ENCODE measurements at places on chromosomes 3 and 15.
A peak's percentile ranks its signal among the peaks of the same experiment; 100 is the strongest.

- no peak for DNase-seq
Observed at GRCh38 chr15:88714782-88715372, 76.1 kb downstream of the ISG20 start.

DNA sequence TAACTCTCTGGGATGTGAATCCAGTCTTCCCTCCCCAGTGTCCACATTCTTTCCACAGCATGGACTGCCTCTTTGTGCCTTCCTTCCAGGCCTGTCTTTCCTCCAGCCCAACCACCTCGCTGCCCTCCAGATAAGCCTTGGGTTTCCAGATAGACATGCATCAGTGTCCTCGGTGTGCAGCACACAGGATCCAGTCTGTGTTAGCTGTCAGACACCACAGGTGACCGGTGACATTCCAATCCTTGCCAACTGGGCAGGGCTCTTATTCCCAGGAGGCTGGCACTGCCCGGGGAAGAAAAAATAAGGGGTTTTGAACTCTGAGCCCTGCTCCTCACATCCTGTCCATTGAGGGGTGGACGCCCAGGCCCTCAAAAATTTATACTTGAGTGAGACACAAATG is 6.0 kb upstream of the SLC6A1 start:
- DNase-seq: no peak

GRCh38 chr15:67085237-67085817 is 19.9 kb downstream of the SMAD3 start:
- DNase-seq: no peak

GRCh38 chr3:37766797-37767776 is 94.6 kb upstream of the CTDSPL start:
- DNase-seq: no peak

DNA sequence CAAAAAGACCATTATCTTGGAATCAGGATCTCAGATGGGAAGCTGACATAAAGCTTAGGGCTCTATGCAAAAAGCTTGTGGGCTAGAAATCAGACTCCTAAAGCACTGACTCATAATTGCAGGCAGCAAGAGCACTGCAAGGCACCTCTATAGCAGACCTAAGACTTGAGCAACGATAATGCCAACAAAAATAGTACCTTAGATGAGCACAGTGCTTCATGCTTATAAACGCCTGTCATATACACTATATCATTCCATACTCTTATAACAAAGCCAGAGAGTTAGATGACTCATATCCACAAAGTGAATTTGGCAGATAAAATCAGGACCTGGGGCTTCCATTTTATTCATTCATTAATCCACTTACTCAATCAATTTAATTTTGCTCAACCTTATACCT is 560.8 kb downstream of the MCTP2 start:
- DNase-seq: no peak

- DNase-seq: peak; percentile 34
Observed at GRCh38 chr3:160568989-160569388, 3.6 kb upstream of the KPNA4 start.

GRCh38 chr15:70339571-70340493 is 242.1 kb upstream of the TLE3 start:
- no peak for DNase-seq

- DNase-seq: no peak
Observed at GRCh38 chr15:94335616-94336015, 104.3 kb downstream of the MCTP2 start.

- DNase-seq: no peak
Observed at GRCh38 chr3:12659316-12660015, 4.5 kb downstream of the RAF1 start.

DNA sequence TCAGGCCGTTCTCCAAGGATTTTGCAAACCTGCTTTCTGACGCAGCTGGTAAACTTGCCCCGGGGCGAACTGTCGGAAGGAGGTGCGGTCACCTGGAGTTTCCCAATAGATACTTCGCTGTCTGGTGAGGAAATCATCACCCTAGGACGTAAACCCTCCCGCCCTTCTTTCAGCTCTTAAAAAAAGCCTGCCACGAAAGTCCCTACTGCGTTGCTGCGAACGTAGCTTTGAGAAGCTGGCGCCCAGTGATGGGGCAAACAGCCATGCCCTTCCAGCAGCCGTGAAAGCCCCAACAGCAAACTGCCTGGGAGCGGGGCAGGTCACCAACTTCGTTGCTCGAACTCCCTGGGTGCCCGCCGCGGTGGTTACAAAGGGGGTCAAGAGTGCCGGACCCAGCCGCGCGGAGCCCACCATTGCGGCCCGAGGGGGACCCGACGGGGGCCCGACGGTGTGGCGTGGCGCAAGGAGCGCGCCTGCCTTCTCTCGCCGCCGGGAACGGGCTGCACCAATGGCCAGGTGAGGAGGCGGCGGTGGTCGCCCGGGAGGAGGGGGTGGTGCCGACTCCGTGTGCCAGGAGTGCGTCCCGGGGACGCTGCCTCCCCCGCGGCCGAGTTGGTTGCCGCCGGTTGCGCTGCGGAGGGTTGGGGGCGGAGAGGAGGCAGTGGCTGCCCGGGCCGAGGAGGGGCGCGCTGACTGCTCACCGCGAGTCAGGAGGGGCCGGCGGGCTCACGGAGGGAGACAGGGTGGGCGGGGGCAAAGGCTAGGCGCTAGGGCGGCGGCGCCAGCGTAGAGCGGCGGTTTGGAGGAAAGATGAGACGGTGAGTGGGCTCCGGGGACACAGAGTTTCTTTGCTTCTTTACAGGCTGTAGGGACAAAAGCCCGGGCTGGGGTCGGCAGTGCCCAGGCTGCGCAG is at the start of gene PHLDB2:
Gene PHLDB2, plus strand, starts transcription at position 205 of the 913 bp plus-strand sequence. CDS start 24,813 bp downstream, outside the sequence.
- DNase-seq: peak; percentile 86

GRCh38 chr3:32469151-32469874 is 33.3 kb downstream of the CMTM6 start:
- DNase-seq: no peak

DNA sequence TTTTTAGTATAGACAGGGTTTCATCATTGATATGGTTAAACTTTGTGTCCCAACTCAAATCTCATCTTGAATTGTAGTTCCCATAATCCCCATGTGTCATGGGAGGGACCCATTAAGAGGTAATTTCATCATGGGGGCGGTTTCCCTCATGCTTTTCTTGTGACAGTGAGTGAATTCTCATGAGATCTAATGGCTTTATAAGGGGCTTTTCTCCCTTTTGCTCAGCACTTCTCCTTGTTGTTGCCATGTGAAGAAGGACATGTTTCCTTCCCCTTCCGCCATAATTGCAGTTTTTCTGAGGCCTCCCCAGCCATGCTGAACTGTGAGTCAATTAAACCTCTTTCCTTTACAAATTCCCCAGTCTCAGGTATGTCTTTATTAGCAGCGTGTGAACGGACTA is 20.2 kb upstream of the ZNF710 start:
- no peak for DNase-seq

GRCh38 chr3:154428286-154429206 is 1.4 kb downstream of the GPR149 start:
- DNase-seq: no peak

DNA sequence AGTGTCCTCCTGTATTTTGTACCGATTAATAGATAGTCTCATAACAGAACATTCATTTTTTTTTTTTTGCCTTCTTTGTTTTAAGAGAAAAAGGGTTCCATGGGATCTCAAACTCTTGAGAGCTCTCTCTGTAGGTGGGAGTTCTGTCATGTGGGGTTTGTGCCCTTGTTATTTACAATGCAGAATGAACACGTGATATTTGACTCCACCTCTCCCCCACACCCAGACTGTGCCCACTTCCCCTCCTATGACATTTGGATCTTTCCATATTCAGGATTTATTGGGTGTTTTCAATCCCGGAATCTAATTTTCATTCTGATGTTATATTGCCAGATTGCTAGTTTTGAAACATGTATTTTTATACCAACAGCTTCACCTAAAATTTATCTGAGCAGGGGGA is 49.5 kb downstream of the ARPP21 start:
- no peak for DNase-seq

GRCh38 chr3:172476347-172476746 is 28.1 kb upstream of the GHSR start:
- no peak for DNase-seq

DNA sequence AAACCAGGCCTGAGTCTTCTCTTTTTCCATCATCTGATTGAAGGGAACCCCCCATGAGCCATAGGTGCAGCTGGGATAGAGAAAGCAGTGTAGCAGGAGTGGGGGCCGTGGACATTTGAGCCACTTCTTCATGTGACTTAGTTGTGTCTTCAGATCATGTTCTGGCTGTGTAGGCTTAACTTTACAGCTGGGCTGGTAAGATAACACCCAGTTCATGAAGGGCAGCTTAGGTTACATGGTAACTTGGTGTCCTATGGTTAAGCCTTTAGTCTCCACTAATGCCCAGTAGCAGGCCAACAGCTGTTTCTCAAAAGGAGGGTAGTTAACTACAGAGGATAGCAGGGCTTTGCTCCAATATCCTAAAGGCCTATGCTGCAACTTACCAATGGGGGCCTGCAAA is 11.4 kb upstream of the SNRPN start:
- DNase-seq: no peak

- no peak for DNase-seq
Observed at GRCh38 chr3:12807601-12808359, 11.3 kb downstream of the CAND2 start.

DNA sequence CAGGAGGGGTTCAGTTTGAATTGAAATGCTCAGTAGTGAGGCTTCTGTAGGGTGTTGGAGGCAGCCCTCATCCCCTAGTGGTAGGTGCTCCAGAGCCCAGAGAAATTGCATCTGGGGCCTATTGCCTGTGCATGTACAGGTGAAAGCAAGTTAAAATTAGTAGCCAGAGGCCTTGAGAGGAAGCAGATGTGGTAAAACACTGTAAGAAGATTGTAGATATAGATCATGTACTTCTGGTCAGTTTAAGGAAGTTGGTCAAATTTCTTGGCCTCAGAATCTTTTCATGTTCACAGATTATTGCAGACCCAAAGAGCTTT is 34.6 kb downstream of the IGSF10 start:
- no peak for DNase-seq

- no peak for DNase-seq
Observed at GRCh38 chr15:63460210-63461155, 43.9 kb upstream of the USP3 start.

GRCh38 chr15:90989040-90989768 is 5.1 kb downstream of the PRC1 start:
- no peak for DNase-seq

DNA sequence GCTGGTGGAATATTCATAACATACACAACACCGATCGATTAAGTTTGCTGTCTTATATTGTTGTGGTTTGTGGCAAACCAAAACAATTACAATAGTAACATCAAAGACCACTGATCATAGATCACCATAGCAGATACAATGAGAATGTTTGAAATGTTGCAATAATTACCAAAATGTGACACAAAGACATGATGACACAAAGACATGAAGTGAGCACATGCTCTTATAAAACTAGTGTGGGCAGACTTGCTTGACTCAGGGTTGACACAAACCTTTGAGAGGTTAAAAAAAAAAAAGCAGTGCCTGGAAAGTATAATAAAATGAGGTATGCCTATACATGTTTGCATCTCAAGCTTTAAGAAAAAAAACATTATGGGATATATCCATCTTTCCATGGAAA is 130.3 kb downstream of the NR1I2 start:
- DNase-seq: no peak

GRCh38 chr15:90677807-90678790 is 39.0 kb upstream of the BLM start:
- DNase-seq: no peak

GRCh38 chr3:186032321-186032720 is 76.6 kb downstream of the ETV5 start:
- DNase-seq: no peak

DNA sequence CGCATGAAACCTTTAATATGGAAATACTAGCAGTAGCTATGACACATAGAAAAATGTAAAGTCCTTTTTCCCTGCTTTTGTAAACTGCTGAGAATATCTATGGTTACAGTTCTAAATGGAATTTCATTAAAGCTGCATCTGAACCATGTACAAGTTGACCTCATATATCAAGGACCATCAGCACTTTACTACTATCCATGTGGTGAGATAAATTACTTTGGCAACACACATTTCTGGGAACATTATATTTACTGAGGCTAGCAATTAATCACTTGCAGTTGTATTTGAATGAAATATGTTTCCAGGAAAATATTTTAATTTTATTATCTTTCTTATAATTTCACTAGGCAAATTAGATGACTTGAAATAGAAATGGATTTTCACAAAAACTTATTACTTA is 545.5 kb downstream of the NAALADL2 start:
- no peak for DNase-seq

GRCh38 chr3:7368597-7368996 is 507.7 kb downstream of the GRM7 start:
- no peak for DNase-seq

DNA sequence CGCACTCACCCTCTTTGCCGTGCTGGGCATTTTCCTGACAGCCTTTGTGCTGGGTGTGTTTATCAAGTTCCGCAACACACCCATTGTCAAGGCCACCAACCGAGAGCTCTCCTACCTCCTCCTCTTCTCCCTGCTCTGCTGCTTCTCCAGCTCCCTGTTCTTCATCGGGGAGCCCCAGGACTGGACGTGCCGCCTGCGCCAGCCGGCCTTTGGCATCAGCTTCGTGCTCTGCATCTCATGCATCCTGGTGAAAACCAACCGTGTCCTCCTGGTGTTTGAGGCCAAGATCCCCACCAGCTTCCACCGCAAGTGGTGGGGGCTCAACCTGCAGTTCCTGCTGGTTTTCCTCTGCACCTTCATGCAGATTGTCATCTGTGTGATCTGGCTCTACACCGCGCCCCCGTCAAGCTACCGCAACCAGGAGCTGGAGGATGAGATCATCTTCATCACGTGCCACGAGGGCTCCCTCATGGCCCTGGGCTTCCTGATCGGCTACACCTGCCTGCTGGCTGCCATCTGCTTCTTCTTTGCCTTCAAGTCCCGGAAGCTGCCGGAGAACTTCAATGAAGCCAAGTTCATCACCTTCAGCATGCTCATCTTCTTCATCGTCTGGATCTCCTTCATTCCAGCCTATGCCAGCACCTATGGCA is 41.1 kb upstream of the CSTA start:
- no peak for DNase-seq

- no peak for DNase-seq
Observed at GRCh38 chr3:100500320-100500880, 8.0 kb downstream of the TMEM45A start.

DNA sequence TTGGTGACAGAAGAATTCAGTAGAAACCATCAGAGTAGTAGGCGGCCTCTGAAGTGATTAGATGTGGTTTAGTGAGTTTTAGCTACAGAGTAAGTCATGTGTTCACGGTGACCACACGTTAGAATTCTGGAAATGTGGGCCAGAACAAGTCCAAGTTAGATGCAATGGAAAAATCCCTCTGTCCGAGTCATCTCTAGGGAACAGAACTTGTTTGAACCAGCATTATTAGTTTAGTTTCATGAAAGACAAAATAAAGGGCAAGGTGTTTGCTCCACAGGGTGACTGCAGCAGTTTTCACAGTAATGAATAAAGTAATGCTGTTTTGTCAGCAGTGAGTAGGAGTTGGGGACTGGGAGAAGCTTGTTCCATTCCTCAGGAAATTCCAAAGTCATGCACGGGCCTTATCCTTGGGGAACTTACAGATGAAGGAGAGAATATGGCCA is 100.2 kb downstream of the CGNL1 start:
- no peak for DNase-seq

- DNase-seq: no peak
Observed at GRCh38 chr3:39232859-39233258, 40.5 kb upstream of the XIRP1 start.

- DNase-seq: no peak
Observed at GRCh38 chr3:130669740-130670139, 76.9 kb downstream of the PIK3R4 start.

- DNase-seq: no peak
Observed at GRCh38 chr3:140370686-140371085, 307.2 kb upstream of the TRIM42 start.

All from Right ventricle myocardium superior (tissue), 1 donor.